Stimulated activated naive CD4-positive, alpha-beta T cell (primary cell): ENCODE measurements at places on chromosomes 11 and 22.

DNA sequence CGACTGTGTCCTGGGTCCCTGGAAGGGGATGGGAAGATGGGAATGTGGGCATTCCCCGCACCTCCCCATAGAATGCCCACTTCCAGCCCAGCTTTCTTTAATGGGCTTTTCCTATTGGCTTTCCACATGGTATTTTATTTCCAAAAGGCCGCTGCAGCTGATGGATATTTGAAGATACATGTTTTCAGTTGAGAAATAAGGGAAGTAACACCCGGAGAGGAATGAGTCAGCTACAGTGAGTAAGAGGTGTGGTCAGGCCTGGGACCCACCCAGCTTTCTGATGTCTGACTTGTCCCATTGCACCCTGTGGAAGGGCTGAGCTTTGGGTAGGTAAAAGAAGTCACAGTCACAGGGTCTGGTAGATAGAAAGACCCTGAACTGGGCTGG lies 476.9 kb downstream of the MIAT start:
- no peak for DNase-seq

- DNase-seq = no peak
Observed at GRCh38 chr11:75323609-75324008, 27.9 kb downstream of the ARRB1 start.

DNA sequence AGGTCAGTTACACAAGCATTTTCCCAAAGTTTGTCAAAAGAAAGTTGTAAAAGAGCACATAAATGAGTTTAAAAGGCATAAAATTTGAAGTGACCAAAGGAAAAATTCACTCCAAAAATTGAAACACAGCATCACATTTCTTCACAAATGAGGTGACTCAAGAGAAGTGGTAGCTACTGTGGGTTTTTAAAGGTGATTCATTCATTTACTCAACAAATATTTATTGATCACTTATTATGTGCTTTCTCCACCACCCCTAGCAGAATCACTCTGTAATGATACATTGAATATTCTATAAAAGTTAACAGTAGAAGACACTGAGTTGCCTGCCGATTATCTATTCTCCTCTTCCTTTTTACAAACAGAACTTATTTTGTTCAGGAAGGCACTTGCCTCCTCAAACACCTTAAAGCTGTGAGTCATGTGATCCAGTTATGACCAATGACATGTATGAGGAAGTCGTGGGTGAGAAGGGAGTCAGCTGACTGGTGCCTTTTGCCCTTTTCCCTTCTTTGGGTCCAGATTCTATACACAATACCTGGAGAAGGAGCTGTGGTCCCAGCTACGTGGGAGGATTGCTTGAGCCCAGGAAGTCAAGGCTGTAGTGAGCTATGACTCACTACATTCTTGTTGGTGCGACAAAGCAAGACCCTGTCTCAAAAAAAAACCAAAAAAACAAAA lies 67.7 kb upstream of the CLNS1A start:
- DNase-seq = no peak

DNA sequence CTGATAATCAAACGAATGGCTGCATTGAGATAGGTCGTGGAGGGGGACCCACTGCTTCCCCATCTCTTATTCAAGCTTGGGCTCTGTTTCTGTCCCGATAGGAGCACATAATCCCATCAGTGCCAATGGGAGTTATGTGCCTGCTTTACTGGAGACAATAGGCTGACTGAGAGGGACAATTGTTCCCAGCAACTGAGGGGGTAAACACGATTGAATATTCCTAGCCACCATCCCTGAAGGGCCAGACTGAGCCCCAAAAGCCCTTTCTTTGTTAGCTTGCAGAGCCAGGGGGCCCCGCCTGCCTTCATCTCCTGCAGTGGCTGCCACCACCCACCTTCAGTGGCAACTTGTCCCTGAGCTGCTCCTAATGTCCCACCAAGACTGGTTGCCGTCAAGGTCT lies 172.8 kb upstream of the NAV2 start:
- DNase-seq = no peak

DNA sequence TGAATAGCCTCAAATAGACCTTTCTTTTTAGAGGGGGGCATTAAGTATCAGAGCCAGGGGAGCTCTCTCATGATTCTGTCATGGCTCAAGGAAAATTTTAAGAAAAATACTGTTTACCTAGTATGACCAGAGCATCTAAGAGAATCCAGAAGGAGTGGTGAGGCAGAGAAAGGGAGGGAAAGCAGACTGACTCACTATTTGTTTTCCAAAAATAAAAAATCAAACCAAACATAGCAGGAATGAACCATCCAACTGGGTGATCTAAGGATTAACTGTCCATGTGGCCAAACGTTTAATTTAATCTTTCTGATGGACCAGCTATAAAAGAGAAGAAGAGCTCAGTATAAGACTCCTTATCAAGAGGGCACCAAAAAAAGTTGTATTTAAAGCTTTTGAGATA lies 70.8 kb downstream of the GAB2 start:
- DNase-seq = no peak

- DNase-seq = no peak
Observed at GRCh38 chr11:60129853-60130252, 41.4 kb downstream of the MS4A2 start.

- no peak for DNase-seq
Observed at GRCh38 chr11:124068601-124069110, 27.5 kb upstream of the OR10G7 start.

DNA sequence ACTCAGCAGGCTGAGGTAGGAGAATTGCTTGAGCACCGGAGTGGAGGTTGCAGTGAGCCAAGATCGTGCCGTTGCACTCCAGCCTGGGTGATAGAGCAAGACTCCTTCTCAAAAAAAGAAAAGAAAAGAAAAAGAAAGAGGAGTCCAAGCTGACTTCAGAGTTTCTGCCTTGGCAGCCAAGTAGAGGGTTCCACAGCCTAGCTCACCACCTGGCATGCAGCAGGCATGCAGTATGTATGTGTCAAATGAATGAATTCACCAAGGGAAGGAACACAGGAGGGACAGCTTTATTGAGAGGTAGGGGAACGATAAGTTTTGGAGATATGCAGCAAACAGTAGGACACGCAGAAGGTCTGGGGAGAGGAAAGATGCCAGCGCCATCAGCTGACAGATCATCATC lies 230.4 kb downstream of the BUD13 start:
- DNase-seq = no peak

GRCh38 chr11:2533587-2534133 lies 88.9 kb downstream of the KCNQ1 start:
- DNase-seq = no peak

GRCh38 chr11:115330684-115331482 lies 173.3 kb downstream of the CADM1 start:
- DNase-seq = no peak

DNA sequence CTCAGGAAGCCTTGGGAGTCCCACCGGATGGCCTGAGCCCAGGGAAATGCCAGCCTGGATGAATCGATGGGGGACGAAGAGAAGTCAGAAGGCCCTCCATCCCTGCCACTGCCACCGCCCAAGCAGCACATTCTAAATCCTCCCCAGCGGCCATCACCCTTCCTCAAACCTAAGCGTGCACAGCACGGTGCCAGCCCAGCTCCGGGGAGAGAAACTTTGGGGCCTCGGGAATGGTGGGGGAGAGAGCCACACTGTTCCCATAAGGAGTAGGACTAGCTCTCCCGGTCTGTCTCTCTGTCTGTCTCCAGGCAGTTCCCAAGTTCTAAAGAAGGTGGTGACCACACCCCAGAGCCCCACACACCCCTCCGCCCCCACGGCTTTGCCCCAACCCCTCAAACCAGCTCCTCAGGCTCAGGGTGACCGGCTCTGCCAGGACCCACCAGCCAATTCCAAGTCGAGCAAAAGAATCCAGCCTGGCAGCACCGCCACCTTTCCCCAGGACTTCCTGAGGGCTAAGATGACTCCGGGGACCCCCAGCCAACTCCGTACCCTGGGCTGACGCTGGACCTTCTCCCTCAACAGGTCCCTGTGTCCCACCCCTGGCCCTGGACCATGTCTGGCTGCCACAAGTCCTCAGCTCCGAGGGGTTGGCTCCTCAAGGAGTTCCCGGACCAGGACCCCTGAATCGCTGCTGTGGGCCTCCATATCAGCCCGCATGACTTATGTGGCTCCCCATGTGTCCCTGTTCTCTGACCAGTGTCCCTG lies 2.7 kb downstream of the AHNAK start:
- no peak for DNase-seq

DNA sequence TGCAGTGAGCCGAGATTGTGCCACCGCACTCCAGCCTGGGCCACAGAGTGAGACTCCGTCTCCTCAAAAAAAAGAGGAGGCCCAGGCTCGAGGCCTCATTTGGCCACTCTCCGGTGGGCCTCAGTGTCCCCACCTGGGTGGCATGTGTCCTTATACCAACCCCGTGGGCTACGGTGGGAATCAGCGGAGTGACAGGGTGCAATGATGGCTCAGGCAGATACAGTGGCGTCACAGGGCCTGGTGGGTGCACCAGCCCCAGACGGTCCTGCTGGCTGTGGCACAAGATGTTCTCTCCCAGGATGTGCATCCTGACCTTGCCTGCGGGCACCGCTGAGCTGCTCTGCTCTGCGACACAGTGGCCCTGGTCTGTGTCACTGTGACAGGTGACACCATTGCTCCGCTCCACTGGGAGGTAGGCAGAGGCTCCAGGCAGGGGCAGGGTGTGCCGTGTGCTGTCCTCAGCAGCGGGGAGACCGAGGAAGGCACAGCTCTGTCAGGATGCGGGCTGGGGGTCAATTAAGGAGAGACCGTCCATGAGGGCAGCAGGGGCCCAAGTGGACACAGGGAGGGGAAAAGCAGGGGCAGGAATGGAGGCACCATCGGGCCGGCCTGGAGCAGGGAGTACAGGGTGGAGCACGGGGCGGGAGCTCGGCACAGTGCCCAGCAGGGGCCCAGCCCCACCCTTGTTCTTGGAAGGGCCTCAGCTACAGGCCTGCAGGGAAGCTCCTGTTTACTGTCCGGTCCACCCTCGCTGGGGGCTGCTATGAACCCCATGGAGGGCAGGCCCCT lies 21.7 kb upstream of the TH start:
- no peak for DNase-seq

DNA sequence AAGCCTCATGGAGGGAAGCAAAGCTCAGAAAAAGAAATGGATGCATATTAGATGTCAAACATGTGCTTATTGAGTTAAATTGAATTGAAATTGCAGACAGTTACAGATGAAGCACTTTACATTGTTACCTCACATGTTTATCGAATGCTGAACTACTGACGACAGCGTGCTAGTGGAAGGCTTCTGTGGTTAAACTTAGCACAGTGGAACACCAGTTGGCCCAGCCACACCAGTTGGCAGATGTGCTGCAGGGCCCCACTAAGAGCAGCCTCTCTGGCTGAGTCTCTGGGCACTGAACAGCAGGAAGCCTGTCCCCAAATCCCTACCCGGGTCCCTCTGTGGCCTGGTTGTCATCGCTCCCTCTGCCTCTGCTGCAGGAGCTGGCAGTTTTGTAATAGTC lies 242.1 kb downstream of the NTM start:
- DNase-seq = no peak

DNA sequence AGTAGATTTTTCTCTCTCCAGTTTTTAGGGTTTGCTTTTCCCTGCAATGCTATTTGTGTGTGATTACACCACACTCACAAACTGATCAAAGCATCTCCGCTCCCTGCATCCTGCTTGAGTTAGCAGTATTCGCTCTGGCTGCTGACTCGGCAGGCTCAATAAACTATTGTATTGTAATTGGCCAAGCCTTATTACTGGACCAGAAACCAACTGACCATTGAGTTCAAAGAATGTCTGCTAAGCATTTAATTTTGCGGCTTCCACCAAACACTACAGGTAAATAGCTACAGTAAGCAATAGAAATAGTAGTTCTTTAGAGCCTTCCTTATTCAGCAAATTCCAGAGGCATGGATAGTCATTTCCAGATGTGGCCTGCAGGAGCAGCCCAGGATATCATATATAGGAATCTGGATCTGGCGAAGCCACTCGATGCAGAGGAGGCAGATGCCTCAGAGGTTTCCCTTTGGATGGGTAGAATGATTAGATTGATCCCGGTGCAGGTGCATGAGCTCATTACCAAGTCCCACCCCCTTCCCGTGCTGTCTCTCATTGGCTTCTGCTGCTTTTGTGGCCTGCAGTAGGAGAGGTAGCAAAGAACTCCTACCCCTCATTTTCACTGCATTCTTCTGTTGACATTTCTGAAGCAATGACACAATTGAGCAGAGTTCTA lies 77.3 kb downstream of the COMMD9 start:
- no peak for DNase-seq

DNA sequence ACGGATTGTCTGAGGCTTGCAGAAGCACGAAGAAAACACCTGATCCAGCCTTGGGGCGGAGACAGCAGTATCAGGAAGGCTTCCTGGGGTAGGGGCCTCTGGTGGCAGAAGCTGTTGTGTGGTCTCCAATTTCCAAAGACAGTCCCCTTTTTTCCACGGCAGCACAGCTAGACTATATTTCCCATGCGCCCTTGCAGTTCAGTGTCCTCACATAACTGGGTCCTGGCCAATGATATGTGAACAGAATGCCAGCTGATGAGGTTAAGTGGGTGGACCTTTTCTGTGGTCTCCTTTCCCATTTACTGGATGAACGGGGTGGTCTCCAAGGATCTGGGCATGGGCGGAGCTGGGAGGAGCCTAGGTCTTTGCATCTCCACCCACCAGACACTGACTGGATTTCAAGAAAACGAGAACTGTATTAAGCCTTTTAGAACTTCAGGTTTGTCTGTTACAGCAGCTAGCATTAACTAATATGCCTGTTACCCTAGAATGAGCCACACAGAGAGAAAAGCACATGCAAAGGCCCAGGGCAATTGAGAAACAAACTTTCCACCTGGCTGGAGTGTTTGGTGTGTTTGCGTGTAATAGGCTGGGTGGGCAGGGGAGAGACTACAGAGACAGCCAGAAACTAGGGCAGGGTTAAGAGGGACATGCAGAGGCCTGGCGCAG lies 6.2 kb downstream of the GAL3ST1 start:
- no peak for DNase-seq

DNA sequence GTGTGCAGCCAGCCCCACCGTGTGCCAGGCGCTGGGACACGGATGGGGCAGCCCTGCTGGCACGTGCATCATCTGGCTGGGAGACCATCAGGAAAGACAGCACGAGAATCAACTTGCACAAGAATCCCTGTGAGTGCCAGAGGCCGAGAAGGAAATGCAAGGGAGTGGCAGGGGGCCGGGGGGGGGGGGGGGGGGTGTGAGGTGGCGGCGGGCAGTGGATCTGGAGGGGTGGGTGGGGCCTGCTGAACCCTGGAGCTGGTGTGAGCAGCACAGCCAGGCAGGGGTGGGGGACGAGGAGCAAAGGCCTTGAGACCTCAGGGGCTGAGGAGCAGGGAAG lies 14.0 kb upstream of the FLRT1 start:
- no peak for DNase-seq
